ENCODE measurements at places on chromosomes 2 and 18. TPM values are rescaled to one million over a fixed set of nuclear protein-coding genes. Genes with fewer than 3 reads are reported as not detected.

The GALR1 gene
- not detected for total RNA-seq

GRCh38 chr2:54107903-54108615, 7.4 kb upstream of the ACYP2 start:
- DNase-seq, result no peak

GRCh38 chr2:47015206-47015605, 99.6 kb upstream of the MCFD2 start:
- DNase-seq, result no peak

DNA sequence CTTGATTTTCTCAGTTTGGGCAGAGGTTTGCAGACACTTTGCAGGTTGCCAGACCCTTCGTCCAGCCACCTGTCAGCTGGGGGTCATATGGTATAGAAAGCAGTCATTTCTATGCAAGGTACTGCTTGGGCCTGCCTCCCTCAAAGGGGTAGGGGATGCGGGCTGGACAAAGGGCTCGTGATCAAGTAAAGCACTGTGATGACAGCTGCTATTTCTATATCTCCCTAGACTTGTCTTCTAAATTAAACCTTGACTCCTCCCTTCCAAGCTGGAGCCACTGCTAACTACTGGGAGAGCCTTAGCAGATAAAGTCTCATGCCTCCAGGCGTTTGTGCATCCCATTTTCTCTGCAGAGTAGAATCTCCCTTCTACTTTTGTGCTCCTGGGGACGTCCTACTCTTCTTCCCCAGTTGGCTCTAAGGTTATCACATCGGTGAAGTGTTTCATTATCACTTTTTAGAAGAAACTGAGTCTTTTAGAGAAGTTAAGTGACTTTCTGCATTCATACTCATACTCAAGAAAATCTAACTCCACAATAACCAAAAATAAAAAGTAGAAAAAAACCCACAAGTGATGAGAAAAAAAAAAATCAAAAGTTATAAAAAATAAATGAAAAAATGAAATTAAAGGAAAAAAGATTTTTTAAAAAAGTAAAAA, 710 bp upstream of the XRCC5 start:
- no peak for DNase-seq

DNA sequence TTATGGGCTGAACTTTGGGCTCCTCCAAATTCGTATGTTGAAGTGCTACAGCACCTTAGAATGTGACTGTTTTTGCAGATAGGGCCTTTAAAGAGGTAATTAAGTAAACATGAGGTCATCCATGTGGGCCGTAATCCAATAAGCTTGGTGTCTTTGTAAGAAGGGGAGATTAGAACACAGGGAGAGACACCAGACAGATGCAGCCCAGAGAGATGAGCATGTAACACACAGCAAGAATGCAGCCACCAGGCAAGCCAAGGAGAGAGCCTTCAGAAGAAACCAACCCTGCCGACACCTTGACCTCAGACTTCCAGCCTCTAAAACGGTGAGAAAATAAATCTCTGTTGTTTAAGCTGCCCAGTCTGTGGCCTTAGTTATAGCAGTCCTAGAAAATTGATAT, 74.3 kb downstream of the HRH4 start:
- DNase-seq, result no peak

GRCh38 chr2:43402452-43402937, 176.1 kb upstream of the ZFP36L2 start:
- no peak for DNase-seq

DNA sequence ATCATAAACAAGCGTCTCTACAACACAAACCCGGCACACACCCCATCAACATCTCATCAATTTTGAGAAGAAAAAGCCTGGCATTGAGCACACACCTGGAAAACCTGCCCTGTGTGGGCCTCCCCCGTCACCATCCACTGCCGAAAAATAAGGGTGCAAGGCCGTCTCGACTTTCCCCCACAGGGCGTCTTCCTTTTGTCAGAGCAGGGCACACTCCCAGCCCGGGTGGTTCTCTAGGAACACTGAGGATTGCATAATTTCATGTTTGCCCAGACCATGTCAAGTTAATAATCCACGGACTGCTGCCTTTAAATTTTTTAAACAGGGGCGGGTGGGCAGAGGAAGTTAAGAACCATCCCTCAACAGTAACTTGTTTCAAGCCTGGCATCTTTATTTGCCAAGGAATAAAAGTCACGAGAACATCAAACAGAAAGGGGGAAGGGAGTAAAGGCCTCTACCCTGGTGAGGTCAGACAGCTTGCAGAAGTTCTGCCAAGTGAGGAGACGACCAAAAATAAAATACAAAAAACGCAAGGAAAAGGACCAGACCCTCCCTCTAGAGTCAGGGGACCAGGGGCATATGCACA, 2.1 kb downstream of the TFCP2L1 start:
- no peak for DNase-seq

- no peak for DNase-seq
Measured at GRCh38 chr2:236289766-236290462, 25.7 kb upstream of the ASB18 start.

- no peak for DNase-seq
Measured at GRCh38 chr2:128710242-128710641, 391.6 kb upstream of the HS6ST1 start.

DNA sequence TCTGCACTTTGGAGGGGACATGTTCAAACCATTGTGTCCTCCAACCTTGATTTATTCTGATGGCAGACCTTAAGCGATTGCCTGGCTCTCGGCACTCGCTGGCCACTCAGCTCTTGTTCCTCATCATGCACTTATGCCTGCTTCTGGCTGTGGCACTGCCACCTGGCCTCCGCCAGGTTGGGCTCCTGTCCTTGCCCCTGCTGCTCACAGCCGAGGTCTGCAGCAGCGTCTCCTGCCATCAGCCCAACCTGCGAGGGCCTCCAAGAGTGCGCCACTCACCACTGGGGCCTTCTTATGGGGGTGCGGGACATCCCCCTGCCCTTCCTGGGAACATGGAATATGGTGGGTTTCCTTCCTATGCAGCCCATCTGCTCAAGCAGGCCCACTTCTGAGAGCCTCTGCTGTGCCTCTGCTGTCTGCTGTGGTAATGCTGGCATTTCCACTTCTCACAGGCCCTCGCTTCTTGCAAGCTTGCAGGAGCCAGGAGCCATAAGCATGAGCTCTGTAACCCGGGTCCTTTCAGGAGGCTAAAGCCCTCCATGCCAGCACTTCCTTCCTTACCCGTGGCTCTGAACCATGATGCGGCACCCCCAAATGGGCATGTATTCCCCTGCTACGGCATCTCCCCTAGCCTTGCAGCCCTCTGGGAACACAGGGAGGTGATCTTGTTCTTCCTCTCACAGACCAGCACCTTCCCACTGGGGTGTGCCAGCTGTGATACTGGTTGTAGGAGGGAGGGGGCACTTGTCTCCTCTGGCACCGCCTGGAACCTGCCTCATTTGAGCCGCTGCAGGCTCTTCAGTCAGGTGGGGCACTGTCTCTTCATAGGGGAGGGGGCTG, 58.6 kb upstream of the HS6ST1 start:
- no peak for DNase-seq

GRCh38 chr2:29006092-29006979, 25.2 kb downstream of the TOGARAM2 start:
- DNase-seq, result no peak

DNA sequence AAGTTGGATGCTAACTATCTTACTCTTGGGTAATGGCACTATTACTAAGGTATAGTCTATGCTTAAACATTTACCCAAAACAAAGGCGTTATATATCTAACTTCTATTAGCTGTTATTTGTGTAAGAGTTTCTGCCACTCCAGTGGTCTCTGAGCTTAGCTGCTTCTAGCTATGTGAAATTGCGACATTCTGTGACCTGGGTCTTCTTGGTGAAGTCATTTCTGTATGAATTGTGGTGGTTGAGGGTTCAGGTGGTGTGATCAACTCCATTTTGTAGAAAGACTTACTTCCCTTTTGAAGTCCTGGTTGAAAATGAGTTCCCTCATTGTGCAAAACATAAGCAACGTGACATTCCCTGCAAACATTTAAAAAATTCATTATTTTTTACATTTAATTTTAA, 221.6 kb downstream of the PIK3C3 start:
- DNase-seq, result no peak
